ENCODE measurements at places on chromosomes 12 and 14.
A peak's percentile ranks its signal among the peaks of the same experiment; 100 is the strongest.

- no peak for DNase-seq
These were observed 8.3 kb downstream of the TMX1 start for GRCh38 chr14:51248016-51248987.

GRCh38 chr14:45194964-45195363 is 58.0 kb downstream of the MIS18BP1 start:
- no peak for DNase-seq

DNA sequence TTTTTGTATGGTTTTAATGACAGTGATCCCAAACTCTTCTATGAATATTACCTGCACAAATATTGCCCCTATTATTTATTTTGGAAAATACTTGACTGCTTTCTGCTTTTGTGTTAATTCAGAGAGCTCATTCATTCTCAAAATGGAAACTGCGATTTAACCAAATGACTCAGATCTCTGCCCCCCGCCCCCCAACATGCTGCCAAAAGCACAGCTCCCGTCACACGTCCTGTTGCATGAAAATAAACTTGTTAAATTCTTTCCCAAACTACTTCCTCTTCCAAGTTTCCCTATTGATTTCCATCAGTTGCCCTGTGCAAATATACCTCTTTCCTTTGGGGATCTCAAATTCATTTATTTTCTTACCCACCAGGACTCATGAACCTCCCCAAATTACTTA is 18.0 kb upstream of the NRDE2 start:
- no peak for DNase-seq

- DNase-seq, result no peak
These were observed 197.3 kb upstream of the CPNE8 start for GRCh38 chr12:39102474-39103209.

- DNase-seq, result peak; percentile 88
These were observed 21.0 kb upstream of the CHFR start for GRCh38 chr12:132908145-132909029.

GRCh38 chr14:43949400-43949799 is 557.7 kb downstream of the FSCB start:
- DNase-seq, result no peak

- DNase-seq, result no peak
These were observed 162.9 kb downstream of the GLT1D1 start for GRCh38 chr12:129016159-129016558.
